ENCODE measurements at places on chromosomes 2 and 18.
A peak's percentile ranks its signal among the peaks of the same experiment; 100 is the strongest.

DNA sequence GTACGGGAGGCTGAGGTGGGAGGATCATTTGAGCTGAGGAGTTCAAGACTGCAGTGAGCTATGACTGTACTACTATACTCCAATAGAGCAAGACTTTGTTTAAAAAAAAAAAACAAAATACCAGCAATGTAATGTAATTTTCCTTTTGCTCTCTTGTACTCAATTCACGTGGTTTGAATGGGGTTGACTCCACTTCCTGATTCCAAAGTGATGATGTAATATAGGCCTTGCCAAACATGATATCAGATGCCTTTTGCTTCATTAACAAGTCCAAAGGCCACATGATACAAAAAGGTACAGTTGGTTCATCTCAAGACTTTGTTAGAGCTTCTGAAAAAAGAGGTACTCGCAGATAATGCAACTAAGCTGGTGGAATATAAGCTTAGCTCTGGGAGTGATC, 321.8 kb downstream of the ZEB2 start:
- no peak for DNase-seq

DNA sequence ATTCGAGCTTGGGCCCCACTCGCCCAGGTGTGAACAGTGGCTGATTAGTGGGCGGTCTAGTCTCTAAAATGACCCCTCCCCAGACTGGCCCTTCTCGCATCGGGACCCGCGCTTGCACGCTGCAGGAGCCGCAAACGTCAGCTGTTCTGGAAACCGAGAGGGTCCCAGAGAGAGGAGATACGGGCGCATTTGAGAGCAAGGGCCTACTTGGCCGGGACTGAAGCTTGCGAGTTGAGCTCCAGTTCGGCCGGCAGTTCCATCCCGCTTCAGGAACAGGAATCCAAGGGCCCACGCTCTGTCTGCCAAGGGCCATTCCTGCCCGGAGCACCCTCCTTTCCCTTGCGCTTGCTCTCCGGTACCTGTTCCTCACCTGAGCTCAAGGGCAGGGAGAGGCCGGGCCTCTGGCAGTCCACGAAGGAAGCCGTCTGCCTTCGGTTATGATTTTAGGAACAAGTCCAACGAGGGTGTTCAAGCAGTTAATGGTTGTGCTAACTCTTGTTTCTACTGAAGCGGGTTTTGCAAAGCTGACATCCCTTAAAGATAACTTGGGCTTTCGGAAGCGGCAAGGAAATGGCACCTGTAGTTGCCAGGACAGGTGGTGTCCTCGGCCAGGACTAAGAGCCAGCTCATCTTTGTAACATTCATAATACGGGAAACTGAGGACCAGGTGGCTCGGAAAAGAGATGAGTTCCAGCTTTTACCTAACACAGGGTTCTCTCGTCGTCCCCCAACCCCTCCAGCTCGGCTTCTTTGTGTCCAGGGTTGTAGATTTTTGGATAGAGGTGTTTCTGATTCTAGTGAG, 3.9 kb upstream of the DLX1 start:
- DNase-seq, result no peak

- DNase-seq, result no peak
These were observed 41.4 kb downstream of the SCN3A start for GRCh38 chr2:165162466-165162865.

GRCh38 chr18:9872823-9873222, 12.9 kb upstream of the TXNDC2 start:
- DNase-seq, result no peak

DNA sequence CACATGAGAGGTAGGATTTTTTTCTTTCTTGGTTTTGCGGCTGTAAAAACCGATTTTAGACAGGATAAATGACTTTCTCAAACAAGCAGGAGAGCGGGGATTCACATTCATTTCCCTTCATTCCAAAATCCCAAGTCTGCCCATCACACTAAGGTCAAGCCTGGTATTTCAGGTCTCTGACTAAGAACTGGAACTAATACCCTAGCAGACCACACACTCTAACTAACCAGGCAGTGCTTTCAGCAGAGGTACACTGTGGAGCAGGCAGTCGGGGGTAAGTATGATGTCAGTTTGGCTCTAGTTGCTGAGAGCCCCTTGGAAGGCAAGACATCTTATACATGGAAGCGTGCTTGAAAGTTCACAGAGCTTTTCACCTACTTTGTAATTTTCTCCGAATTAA, 128.1 kb upstream of the LHCGR start:
- no peak for DNase-seq

DNA sequence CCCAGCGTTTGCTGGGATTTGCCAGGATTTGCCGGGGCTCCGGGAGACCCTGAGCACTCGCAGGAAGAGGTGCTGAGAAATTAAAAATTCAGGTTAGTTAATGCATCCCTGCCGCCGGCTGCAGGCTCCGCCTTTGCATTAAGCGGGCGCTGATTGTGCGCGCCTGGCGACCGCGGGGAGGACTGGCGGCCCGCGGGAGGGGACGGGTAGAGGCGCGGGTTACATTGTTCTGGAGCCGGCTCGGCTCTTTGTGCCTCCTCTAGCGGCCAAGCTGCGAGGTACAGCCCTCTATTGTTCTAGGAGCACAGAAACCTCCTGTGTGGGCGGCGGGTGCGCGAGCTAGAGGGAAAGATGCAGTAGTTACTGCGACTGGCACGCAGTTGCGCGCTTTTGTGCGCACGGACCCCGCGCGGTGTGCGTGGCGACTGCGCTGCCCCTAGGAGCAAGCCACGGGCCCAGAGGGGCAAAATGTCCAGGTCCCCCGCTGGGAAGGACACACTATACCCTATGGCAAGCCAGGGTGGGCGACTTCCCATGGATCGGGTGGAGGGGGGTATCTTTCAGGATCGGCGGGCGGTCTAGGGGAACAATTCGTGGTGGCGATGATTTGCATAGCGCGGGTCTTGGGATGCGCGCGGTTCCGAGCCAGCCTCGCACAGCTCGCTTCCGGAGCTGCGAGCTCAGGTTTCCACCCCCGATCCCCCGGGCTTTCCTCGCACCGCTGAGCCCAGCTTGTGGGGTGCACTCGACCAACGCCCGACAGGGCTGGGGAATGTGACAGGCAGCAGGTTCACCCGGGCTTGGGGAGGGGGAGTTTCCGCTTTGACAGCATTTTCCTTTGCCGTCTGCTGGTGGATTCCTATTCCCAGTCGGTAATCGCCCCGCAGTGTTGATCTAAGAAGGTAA, 2.8 kb downstream of the ONECUT2 start:
- peak; percentile 60 for DNase-seq
